Activated CD4-positive, CD25-positive, alpha-beta regulatory T cell treated with anti-CD3 and anti-CD28 coated beads, Interleukin-2, amount 50 U/mL, for 24 hours (primary cell): ENCODE measurements at places on chromosomes 7 and 10.
A peak's percentile ranks its signal among the peaks of the same experiment; 100 is the strongest.

DNA sequence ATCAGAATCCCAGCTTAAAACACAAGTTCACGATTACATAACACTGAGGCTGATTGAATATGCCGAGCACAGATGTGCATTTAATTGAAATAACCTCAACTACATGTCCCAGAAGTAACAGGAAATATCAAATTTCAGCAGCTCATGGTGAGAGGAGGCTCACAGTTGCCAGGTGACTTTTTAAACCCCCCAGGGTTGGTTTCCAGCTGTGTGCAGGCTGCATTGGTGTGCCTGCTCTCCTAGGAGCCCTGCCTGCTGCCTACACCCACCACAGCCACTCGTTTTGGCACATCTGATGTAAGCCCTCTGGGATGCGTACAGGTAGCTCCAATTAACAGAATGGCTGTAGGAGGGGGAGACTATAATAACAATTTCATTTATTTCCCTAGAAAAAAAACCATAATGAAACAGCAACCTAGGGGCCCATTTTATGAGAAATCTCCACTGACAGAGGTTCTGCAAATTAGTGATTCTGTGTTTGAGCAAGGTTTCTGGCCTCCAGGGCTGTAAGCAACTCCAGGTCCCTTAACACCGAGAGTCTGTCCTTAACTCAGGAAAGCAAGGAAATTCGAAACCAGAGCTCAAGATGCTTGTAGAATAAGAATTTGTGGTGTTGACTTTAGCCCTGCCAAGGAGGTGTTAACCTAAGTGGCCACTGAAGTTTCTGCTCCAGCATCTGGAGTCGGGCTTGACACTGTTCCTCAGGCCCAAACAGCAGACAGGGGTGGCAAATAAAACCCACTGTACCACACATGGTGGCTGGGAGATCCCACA is 161.9 kb downstream of the BMPER start:
- ATAC-seq = no peak

- no peak for ATAC-seq
Measured at GRCh38 chr7:130490888-130491804, 739 bp upstream of the MEST start.

GRCh38 chr7:28989211-28989980 is 31.3 kb upstream of the TRIL start:
- no peak for ATAC-seq

DNA sequence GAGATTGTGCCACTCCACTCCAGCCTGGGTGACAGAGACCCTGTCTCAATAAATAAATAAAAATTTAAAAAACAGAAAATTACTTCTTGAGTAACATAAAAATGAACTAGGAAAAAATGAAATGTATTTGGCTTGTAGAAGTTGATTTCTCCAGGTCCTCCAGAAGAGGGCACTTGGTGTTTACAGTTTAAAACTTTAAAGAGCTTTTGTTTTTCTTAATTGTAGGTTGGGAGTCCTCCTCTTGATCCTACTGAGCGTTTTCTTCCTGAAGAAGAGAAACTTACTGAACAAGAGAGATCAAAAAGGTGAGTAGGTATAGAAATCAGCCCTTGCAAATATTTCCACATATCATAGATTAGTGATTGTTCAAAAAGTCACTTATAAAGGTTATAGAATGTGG is 16.2 kb downstream of the KIFBP start:
- ATAC-seq = peak; percentile 30

DNA sequence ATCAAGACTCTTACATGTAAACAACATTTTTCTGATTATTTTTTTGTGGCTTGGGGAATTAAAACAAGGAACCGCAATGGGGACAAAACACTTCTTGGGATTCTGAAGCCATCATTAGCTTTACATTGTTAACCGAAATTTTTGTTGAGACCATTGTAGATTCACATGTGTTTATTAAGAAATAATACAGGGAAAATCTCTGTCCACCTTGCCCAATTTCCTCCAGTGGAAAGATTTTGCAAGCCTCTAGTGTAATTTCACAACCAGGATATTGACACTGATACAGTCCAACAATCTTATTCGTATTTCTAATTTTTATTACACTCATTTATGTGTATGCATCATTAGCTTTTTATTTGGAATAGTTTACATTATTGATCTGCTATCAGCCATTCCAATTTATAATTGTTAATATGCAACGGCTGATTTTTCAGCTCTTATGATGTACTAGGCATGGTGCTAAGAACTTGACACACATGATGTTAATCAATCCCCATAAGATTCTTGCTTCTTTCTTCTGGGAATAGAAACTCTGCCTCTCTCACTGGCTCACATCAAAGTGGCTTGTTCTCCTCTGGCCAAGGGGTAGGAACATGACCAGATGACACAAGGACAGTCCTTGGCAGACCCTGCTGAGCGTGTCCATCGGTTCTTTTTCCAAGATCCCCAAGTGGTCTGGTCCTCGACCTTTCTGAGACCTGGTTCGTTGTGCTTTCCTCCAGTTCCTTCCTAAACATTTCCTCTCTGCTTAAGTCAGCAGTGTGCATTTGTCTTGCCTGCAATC is 137.6 kb downstream of the ADAM12 start:
- no peak for ATAC-seq

GRCh38 chr7:34096198-34096651 is 190.9 kb downstream of the BMPER start:
- no peak for ATAC-seq

DNA sequence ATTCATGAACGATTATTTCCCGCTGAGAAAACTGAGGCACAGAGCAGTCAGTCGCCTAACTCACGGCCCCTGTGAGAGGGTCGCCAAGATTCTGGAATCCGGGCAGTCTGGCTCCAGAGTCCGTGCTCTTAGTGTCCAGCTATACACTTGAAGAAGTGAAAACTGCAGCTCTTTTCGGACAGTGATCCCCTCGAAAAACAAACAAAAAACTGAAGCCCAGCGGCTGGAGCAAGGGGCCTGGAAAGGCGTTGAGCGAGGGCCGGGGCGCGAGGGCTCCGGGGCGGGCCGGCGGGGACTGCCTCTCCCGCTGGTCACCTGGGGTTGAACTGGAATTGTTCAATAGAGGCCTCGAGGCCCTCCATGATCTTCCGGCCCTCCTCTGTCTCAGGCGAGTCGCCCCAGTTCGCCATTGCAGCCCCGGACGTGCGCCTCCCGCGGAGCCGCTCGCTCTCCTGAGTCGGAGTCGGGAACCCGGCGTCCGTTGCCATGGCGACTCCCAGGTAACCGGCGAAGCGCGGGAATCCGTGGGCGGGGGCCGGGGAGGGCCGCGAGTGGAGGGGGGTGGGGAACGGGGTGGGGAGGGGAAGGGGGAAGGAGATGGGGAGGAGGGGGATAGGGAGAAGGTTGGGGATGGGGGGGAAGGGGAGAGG is 881 bp downstream of the C10orf67 start:
- ATAC-seq = no peak

DNA sequence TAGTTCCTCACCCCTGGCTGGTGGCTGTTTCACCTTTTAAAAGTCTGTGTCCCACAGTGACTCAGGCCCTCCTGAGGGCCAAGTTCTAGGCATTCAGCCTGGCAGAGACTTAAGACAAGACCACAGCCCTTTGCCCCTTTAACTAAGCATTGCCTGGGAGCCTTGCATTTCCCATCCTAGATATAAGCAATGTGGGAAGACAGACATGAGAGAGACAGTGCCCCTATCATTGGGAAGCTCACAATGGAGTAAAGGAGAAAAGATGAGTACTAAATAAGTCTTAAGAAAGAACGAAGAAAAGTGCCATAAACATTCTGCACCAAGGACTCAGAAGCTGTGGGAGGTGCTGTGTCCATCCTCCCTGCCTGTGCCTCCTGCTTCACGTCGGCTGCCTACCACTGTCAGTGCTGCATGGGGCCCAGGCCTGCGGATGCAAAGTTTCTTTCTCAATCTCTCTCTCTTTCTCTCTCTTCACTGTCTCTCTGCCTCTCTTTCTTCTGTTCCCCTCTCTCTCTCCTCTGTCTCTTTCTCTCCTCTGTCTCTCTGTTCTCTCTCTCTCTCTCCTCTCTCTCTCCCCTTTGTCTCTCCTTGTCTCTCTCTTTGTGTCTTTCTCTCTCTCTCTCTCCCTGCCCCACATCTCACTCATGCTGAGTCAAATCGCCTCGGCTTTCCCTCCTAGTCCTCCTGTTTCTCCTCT is 21.5 kb downstream of the GPRIN2 start:
- no peak for ATAC-seq
